ENCODE measurements at places on chromosomes 5 and 9.

DNA sequence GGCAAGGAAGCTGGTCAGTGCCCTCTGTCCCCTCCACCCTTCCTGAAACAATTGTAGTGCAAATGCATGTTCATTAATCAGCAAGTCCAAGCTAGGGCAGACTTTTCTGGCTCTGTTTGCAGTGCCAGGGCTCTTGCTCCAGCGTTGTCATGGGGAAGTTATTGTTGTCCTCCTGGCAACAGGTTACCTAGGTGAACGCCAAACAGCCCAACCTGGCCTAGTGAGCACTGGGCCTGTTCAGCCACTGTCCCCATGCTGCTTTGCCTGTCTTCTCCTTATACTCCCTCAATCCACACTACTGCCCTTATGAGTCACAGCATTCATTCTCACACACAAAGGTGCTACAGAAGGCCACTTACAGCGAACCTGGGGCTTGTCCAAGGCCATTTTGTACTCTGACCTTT lies 34.5 kb upstream of the GLIS3 start:
- DNase-seq: no peak

DNA sequence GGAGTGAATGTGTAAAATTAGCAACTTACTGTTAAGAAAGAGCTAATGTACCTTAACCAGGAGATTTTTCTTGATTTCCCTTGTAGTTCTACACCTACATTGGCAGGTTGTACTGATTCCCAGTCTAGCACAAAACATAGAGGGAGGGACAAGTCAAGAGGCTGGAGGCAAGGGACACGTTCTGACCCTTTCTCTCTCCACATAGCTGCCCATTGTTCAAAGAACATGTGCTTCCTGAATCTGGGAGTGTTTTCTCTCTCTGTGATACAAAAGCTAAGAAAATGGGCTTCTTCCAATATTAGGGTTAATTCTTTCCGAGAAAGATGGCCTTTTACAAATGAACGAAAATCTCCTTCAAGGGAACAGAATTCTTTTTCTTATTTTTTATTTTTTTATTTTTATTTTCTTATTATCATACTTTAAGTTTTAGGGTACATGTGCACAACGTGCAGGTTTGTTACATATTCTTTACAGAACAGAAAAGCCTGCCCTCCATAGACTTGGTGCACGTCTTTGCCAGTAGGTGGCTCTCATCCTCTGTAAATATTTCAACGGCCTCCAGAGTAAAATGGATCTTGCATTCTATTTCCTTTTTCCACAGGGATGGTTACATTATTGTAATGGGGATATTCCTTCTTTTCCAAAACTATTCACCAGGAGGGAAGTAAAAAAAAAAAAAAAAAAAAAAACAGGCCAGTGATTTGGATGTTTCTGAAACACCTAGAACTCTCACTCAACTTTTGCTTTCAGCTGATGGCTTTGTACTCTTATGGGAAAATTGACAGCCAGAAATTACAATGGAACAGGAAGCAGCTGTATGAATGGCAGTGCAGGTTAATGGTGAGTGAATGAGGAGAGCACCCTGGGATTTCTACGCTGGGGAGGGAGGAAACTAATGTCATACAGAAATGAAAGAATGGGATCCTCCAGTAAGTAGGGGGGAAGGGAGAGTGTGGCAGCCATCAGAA lies 13.1 kb upstream of the IFNA5 start:
- no peak for DNase-seq

DNA sequence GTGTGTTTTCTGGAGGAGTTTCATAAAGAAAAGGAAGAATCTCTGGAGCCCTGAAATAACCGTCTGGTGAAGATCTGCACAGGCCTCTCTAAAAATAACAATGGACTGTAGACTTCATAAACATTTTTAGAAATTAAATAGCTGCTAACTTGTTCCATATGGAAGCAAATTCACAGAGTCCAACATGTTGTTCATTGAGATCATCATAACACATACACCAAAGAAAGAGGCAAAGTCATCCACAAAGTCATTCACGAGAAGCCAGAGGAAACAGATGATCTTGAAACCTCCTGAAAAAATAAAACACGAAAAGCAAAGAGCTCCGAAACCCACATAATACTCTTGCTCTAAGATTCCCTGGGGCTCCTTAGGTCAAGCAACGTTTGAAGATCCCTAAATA lies 347.8 kb downstream of the EFNA5 start:
- no peak for DNase-seq

GRCh38 chr5:137659209-137659608 lies 76.7 kb downstream of the KLHL3 start:
- peak; percentile 5 for DNase-seq

DNA sequence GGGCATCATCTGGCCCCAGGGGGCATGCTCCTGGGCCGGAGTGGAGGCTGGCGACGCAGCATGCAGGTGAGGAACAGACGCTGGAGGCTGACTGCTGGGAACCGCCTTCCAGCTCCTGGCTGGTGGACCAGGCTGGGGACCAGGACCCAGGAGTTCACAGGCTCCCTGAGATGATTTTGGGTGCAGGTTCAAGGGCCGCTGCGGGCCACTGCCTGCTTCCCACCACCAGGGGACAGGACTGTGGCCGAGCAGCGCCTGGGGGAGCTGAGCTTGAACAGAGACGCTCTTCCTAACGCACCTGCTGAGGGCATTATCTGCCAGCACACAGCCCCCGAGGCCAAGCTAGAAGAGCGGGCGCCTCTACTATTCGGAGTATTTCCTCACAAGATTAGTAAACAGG lies 132.1 kb upstream of the RAPGEF1 start:
- no peak for DNase-seq

DNA sequence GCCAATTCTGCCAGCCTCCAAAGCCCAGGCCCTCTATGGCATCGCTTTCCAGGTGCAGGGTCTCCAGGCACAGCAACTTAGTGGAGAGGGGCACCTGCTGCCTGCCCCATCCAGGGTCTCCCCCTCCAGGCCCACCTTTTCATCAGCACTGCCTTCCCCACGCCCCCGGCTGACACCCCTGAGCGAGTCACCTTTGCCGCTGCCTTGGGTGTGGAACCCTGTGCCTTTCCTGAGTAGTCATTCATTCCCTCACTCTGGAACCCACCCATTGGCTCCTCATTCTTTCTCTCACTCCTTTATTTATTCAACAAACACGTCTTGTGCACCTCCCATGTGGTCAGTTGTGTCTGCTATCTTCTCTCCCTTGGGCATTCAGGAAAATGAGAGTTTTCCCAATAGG lies 14.5 kb upstream of the RPL26L1 start:
- no peak for DNase-seq

DNA sequence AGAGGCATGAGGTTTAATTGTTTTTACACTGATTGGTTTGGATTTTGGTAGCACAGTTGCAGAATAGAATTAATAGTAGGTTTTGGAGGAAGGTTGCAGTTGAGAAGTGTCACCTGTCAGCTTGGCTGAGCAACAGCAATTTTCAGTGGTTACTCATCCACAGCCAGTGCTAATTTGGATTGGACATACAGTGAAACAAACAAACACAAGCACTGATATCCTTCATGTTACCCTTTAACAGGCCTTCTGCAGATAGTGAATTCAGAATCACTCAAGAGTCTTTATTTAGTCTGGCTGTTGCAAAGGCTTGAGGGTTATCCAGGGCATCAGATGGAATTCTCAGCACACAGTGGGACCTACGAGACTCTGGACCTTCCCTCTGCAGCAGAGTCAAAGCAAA lies 31.8 kb upstream of the POU4F3 start:
- no peak for DNase-seq

DNA sequence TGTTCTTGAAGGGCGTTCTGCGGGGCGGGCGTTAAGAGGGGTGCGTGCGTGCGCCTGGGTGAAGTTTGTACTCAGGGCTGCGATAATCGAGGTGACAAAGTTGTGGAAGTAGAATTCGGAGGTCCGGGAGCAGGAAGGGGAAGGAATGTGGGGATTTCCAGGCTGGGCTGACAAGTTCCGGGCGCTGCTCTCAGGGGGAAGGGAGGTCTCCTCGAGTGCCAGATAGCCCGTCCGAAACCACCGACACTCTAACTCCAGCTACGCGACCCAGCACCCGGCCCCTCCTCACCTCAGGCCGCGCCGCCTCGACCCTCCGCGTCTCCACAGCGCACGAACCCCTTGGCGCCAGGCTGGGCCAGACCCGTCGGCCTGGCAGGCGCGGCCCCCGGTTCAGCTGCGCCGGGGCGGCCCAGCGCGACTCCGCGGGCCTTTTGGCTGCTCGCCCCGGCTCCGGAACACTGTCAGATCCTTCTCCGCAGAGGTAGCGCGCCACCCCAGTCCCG lies at the start of gene IL6ST:
Gene IL6ST, minus strand, starts transcription at position 469 of the 503 bp plus-strand sequence. CDS start 18,685 bp downstream, outside the sequence.
- peak; percentile 48 for DNase-seq

DNA sequence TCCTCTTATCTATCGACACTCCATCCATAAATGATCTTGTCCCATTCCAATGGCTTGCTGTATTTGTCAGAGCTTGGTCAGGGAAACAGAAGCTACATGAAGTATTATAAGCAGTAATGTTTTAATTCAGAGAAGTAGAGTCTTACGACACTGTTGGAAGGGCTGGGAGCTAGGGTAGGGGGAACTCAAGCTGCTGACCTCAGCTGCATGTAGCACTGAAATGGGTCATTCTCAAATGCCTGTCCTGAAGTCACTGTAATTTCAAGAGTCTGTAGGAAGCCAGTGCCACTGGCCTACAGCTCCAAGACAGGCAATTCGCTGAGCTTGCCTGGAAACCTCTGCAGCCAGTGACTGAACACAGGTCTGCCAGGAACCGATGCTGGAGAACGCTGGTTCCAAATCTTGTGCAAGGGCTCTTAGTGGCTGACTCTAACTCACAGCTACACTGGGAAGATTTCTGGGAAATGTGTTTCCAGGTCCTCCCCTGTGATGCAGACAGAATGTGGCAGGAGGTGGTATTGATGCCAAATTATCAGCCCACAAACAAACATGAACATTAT lies 532.4 kb downstream of the CCDC171 start:
- no peak for DNase-seq

DNA sequence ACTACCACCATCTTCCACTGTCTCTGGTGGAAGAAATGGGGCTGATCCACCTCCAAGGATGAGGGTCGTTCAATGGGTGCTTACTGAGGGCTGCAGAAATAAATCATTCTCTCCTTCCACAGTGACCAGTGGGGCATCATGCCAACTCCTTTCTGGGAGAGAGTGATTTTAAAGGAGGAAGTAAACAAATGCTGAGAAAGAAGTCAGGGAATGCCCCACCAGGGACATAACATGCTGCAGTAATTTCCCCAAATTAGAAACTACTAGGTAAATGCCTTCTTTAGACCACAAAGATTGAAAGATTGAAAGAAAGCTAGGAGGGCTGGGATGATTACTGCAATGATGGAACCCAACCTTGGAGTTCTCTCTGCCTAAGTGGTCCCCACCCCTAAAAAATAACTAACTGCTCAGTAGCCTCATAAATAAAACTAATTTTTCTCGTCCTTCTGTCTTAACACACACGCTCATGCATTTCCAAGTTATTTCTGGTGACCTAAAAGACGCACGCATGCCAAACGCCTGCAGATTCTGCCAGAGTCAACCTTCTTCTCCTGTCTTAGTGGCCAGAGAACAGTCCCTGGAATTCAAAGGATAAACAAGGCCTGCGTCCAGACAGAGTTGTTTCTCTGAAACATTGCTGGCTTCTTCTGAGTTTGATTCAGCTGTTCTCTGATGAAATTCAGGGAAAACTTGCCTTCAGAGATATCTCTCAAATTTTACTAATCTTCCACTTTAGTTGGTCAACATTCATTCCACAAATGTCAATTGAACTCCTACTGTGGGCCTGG lies 250.0 kb downstream of the NR3C1 start:
- DNase-seq: no peak

DNA sequence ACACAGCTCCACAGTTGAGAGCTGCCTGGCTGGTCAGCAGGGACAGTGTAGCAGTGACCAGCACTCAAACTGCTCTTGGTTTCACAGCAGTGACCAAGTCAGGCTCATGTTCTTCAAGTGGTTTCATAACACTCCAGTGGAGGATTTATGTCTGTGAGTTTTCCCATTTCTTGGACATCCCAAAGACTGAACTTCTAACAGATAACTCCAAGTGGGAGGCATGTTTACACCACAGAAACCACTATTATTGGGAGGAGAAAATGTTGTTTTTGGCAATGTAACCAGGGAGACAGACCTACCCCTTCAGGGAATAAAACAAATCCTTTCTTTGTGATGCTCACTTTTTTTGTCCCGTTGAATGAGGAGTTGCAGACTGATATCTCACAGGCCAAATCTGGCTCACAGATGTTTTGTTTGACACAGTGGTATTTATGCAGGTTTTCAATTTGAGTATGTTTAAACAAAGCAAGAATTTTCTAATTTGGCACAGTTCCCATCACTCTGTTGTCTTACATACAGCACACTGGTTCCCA lies 141.5 kb downstream of the RMI1 start:
- no peak for DNase-seq

GRCh38 chr9:132978451-132979131 lies at the start of gene GFI1B:
GFI1B (plus strand) TSS chr9:132978694; CDS start chr9:132986679, 7,985 bp downstream.
- no peak for DNase-seq

DNA sequence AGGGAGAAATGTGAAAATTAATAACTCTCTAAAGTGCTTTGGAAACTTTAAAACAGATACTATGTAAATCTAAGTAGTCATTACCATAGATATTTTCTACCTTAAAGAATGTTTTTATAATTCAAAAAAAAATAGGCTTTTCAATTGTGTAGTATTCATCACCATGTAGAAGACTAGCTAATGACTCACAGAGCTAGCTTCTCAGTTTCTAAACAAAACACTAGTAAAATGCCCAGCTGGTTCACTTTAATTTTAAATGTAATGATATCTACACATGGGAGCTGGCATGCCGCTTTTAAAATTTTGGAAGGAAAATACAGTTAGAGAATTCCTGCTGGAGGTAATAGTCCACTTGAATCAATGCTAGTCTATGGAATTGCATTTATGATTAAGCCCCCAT lies 509.8 kb downstream of the CSNK1G3 start:
- no peak for DNase-seq

- DNase-seq: no peak
These were observed 269.1 kb downstream of the KIF4B start for GRCh38 chr5:155282503-155283107.

DNA sequence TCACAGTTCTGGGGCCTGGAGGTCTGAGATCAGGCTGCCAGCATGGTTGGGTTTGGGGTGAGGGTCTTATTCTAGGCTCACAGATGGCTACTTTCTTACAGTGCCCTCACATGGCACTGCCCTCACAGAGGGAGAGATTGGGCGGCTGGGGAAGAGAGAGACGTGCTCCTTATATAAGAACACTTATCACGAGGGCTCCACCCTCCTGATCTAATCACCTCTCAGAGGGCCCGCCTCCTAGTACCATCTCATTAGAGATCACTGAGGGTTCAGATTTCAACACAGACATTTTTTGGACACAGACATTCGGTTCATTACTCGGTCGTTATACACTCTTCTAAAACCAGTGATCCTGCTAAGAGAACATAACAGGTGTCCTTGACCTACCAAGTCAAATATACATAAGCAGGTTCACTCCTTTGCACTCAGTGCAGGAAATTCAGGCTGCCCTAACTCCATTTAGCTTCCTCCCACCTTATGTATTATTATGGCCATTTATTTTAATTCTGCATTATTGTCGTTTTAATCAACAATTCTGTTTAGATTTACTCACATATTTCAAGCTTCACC lies 121.7 kb downstream of the ICE1 start:
- peak; percentile 86 for DNase-seq

- DNase-seq: no peak
These were observed 225.0 kb downstream of the ESM1 start for GRCh38 chr5:54760182-54760935.
